ENCODE measurements at places on chromosomes 4 and X.
A peak's percentile ranks its signal among the peaks of the same experiment; 100 is the strongest.

DNA sequence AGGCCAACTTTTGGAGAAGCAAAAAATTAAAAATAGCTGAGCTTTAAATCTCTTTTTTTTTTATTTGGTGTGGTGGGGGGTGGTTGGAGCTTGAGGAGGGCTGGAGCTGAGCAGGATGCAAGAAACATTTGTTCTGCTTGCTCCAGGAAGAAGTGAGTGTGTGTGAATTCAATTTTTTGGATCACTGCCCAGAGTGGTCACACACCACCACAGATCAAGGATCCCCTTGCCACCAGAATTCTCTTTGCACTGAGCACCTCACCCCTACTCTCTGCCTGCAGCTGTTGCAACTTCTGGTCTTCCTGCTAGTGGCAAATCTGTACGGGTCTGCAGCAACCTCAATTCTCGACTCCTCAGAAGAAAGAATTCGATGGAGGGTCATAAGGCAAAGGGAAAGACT, 19.9 kb upstream of the PLP1 start:
- DNase-seq, result no peak

DNA sequence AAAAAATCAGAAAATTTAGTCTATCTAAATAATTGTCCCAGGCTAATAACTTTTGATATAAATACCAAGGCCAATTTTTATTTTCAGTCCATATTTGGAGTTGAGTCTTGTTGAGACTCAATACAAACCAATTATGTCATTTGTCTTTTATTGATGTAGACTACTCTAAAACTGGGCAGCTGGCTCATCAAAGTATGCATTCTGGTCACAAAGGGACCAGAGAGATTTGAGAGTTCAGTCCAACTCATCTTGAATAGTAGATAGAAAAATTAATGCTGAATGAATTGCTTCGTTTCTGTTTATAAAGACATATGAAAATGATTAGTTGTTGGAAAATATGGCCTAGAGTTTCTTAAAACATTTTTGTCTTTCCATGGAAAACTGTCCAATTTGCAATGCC, 412.5 kb upstream of the KLHL4 start:
- DNase-seq, result no peak

GRCh38 chr4:160184884-160185283, 1082.0 kb downstream of the RAPGEF2 start:
- no peak for DNase-seq

DNA sequence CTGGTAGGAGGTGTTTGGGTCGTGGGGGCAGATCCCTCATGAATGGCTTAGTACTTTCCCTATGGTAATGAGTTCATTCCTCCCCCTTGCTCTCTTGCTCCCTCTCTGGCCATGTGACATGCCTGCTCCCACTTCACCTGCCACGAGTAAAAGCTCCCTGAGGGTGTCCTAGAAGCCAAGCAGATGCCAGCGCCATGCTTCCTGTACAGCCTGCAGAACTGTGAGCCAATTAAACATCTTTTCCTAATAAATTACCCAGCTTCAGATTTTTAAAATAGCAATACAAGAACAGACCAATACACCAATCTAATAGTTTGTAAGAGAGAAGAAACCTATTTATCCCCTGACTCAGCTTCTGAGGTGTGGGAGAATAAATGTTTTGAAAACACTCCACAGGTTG, 60.5 kb downstream of the FGFBP1 start:
- DNase-seq, result no peak

DNA sequence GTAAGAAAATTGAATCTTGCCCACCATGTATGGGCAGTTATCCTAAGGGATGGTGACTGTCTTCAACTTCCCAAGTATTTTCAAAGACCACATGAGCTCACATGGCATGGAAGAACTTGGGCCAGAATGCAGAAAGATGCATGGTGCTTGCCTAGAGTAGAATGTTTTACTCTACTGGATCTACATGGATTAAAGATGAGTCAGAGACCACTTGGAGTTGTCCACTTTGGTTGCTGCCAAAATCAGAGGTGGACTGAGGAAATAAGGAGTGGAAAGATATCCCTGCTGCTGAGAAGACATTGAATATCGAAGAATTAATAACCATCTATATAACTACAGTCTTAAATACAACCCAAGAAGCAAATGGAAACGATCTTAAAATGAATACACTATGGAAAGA, 498.1 kb downstream of the NLGN4X start:
- no peak for DNase-seq

DNA sequence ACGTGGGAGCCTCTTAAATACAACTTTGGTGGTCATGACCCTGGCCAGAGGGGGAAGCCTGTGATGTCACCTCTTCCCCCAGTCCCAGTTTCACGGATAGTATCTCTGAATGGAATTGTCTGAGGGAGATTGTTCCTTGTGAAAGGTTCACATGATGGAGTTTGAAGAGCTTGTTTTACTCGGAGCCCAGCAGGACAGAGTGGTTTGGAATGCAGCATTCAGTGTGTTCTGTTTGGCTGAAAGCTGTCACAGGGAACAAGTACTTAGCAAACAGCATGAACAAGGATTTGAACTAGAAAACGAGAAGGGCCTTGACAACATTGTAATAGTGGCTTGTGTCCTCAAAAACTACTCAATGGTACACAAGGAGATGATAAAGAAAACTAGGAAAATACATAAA, 133.9 kb upstream of the CXorf66 start:
- DNase-seq, result no peak

GRCh38 chrX:72392816-72393800, 87.4 kb upstream of the CITED1 start:
- DNase-seq, result no peak

DNA sequence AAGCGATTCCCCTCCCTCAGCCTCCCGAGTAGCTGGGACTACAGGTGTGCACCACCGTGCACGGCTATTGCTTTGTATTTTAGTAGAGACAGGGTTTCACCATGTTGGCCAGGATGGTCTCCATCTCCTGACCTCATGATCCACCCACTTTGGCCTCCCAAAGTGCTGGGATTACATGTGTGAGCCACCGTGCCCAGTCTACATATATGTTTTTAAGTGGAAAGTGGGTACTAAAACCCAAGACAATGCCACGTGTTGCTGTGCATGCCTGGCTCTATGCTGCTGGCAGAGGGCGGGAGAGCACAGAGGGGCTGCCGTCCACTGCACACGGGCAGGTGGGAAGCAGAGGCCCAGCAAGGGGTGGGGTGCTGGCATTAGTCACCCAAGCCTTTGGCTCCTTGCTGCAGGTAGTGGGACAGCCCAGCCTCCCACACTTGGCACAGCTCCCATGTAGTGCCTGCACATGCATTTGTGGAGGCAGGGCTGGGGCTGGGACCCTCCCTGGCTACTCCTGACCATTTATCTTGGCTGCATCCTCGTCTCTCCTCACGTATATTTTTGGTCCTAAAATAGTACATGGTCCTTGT, 3.5 kb downstream of the EMD start:
- DNase-seq, result no peak

GRCh38 chr4:10677796-10678497, 6.6 kb downstream of the CLNK start:
- no peak for DNase-seq

DNA sequence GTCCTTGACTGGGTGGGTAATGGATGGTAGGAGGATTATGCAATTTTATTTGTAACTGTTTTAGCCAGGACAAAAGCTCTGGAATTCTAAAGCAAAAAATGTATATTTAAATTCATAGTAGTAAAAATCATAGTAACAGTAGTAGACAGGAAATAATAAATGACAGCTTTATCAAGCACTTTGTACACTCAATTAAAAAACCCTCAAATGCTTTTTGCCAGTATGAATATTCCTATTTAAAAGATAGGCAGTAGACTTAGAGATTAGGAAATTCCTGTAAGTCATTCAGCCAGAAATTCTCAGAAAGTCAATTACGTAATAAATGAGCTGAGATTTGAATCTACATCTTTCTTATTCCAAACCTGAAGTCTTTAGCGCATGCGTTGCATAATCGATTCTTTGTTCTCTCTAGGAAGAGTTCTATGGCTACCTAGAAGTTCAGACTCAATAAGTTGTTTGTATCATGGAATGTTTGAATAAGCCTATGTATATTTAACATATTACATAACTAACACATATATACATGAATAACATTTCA, 2.5 kb downstream of the AADAT start:
- no peak for DNase-seq

DNA sequence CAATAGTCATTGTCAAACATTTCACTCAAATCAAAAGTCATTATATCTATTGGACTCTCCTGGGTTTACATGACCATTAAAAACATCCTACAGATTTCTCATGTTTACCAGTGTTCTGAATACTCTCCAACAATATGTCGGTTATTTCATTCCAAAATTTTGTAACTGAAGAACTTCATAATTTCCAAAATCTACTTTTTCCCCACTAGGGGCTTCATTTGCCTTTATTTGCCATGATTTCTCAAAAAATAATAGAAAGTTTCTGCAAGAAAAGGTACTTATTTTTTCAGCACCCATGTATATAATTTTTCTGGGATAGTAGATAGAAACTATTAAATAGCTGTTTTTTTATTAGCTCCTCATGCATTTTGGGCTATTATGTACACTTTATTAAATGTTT, 49.0 kb downstream of the PRDM5 start:
- no peak for DNase-seq

DNA sequence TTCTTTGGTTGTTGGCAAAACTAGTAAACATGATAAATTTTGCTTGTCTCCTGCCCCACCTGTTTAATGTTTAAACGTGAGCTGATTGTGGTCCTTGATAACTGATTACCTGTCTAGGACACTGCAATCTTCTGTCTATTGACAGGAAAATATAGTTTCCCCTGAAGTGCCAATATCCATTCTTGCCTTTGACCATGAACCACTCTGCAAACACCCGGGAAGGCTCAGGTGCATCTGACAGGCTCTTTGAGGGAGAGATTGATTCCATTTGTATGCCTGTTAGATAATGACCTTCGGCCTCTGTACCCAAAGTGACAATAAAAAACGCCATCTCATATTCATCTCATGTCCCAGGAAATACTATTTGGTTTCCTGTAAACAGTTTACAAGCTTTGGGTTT, 453.0 kb downstream of the CENPC start:
- no peak for DNase-seq

- no peak for DNase-seq
Observed at GRCh38 chr4:99219479-99219878, 433 bp upstream of the ADH6 start.

DNA sequence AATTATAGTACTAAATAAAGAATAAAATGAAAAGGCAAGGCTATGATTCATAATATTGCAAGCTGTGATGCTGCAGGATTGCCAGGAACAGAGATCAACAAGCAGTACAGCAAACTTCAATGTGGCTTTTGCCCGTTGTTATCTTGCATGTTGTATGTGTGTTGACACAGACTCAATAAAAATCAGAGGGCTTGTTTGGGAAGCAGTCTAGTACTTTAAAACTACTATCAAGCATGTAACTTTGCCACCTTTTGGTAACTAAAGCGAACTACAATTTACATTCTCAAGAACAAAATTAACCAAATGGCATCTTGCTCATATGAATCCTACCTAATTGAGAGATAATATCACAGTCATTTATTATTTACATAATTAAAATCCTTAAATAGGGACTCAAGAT, 79.8 kb upstream of the GPM6A start:
- DNase-seq, result no peak

GRCh38 chrX:4754878-4755604, 1041.6 kb upstream of the PRKX start:
- no peak for DNase-seq

- no peak for DNase-seq
Observed at GRCh38 chrX:17596546-17597205, 140.6 kb upstream of the SCML1 start.

DNA sequence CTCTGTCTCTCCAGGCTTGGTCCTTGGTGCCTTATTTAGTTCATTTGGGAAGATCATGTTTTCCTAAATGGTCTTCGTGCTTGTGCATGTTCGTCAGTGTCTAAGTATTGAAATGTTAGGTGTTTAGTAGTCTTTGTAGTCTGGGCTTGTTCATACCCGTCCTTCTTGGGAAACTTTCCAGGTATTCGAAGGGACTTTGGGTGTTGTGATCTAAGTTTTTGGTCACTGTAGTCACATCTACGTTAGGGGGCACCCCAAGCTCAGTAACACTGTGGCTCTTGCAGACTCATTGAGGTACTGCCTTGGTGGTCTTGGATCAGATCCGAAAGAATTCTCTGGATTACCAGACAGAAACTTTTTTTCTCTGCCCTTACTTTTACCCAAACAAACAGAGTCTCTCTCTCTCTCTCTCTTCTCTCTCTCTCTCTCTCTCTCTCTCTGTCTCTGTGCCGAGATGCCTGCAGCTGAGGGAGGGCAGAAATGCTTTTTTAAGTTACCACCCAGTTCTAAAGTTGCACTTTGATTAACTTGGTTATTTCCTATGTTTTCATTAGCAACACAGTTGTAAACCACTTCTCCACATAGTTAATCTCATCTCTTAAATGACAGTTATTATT, 67.6 kb upstream of the SLC7A3 start:
- peak; percentile 9 for DNase-seq

- no peak for DNase-seq
Observed at GRCh38 chr4:144202081-144202480, 61.6 kb upstream of the GYPA start.

GRCh38 chrX:153474266-153474665, 3.9 kb upstream of the HAUS7 start:
- no peak for DNase-seq

- no peak for DNase-seq
Observed at GRCh38 chr4:61173799-61174198, 26.3 kb upstream of the ADGRL3 start.

DNA sequence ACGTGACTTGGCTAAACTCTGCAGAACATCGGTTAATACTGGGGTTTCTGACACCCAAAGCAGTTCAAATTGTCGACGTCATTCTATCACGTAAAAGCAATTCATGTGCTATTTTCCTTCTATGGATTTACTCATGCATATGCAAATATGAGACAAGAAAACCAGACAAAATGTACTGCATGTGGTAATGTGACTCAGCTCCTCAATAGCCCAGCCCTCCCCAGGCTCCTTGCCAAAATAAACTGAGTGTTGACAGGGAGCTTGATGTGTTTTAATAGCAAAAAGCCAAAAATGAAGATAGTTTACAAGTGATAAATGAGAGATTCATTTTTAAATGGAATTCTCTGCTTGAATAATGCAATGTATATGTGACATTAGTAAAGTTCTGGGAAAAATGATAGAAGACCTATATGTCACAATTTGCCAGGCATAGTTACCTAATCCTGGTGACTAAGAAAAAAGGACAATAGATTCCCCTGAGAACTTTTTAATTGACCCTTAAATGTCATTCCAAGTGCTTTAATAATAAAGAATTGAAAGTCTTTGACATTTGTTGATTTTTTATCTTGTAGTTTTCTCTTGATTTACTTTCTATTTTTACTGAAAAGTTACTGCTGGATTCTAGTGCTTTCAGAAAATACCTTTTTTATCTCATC, 1700.6 kb upstream of the TENM3 start:
- DNase-seq, result no peak

- no peak for DNase-seq
Observed at GRCh38 chr4:111066887-111067286, 444.0 kb upstream of the PITX2 start.
